Activated CD4-positive, alpha-beta T cell treated with anti-CD3 and anti-CD28 coated beads for 1 hour (primary cell): ENCODE measurements at places on chromosomes 3 and 15.
A peak's percentile ranks its signal among the peaks of the same experiment; 100 is the strongest.

GRCh38 chr15:35854316-35854715, 308.4 kb upstream of the DPH6 start:
- no peak for DNase-seq

DNA sequence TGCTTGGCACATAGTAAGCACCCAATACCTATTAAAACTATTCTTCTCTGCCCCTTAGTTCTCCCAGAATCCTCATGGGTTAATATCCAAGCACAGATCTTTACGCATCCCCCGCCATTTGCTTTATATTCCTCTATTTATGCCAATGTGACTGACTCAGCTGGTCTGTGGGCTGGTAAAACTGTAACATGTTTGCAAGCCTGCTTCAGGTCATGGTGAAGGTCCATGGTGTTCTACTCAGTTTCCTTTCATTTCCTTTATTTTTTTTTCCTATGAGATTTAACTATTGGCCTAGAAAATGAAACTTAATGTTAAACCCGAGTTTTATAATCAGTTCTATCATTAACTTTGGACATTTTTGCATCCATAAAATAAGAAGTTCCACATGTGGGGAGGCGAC, 47.0 kb downstream of the FRMD4B start:
- no peak for DNase-seq

GRCh38 chr3:71723452-71724170, 1.6 kb downstream of the EIF4E3 start:
- DNase-seq, result peak; percentile 26

- DNase-seq, result no peak
These were observed 114.9 kb downstream of the TNIK start for GRCh38 chr3:171345107-171345843.

GRCh38 chr3:175679568-175679967, 820.4 kb downstream of the NAALADL2 start:
- no peak for DNase-seq

DNA sequence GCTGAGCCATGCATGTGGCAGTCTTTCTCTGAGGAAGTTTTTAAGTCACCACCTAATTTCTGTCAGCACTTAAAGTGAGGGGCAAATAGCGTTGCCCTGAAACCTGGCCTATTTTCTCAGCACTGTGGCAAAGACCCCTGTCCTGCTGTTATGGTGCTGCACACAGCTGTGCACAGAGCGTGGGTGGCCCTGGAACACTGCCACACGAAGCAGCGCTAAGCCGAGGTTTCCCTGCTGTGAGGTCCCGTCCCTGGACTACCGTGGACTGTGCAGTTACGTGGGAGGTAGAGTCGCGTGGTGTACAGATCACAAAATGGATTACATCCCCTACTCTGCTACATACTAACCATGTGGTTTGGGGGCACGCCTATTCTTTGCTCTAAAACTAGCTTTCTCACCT, 101.6 kb upstream of the NR2E3 start:
- no peak for DNase-seq

DNA sequence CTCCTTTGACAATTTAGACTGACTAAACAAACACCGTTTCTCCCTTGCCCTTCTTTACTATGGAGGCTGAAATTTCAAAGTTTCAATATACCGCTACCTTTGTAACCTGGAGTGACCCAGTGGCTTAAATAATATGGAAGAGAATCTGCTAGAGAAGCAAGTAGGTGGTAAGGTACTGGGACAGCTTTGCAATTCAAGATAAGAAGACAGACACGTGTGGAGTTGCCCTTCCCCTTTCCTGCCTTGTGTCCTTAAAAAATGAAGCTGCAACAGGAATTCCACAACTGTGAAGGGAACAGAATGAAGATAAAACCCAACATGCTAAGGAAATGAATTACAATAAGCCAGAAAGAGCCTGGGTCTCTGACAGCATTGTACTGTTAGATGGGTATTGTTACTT, 26.4 kb downstream of the CBLB start:
- no peak for DNase-seq

DNA sequence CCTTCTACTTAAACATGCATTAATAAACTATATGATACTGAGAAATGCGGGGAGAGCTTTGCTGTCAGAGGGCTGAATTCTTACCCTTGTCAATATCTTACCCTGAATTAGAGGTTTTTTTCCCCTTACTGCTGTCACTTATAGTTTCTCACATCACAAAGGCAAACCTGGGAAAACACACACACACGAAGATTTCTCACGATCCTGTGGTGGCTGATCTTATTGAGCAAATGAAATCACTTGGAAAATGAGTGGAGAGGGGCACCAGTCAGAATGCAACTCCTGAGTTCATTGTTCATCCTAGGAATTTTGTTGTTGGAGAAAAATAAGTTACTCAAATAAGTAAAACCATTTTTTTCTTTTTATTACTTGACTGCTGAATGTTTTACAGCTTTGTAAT, 673.6 kb downstream of the EDEM1 start:
- DNase-seq, result no peak

GRCh38 chr15:73357999-73358665, 10.6 kb downstream of the HCN4 start:
- no peak for DNase-seq

DNA sequence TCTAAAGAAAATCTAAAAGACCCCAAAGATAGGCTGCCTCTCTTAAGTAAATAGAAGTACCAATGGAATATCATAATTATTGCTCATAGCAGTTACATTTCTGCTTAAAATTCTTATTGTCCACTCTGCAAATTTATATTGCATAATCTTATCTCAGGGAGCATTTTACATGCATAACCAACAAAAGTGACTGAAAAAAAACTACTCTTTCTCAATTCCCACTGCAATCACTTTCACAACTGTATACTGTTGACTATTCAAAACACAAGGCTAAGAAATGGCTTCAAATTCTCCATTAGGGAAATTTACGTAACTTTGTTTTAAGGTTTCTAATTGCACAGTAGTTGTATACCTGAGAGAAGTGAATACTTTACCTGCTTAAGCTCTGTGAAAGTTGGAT, 56.3 kb downstream of the HMG20A start:
- DNase-seq, result no peak

DNA sequence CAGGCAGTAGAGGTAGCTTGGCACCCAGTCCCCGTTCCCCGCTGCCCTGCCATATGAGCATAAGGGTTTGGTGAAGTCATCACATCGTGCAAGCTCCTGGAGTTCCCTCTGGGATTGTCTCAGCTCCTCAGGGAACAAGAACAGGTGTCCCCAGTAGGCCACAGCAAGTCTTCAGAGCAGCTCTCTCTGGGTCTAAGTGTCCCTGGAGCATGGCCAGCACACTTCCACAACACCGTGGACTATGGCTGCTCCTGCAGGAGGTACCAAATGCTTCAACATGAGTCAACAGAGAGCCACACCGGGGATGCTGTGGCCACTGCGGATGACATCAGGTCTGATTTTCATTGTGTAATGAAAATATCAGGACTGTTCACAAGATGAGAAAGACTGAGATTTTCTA, 23.1 kb downstream of the ABHD6 start:
- no peak for DNase-seq

- no peak for DNase-seq
These were observed 135.7 kb upstream of the LRRFIP2 start for GRCh38 chr3:37309921-37310665.

- no peak for DNase-seq
These were observed 247.8 kb upstream of the PEX5L start for GRCh38 chr3:180284331-180285110.

GRCh38 chr3:54437271-54437670, 314.9 kb downstream of the CACNA2D3 start:
- no peak for DNase-seq

GRCh38 chr15:46703871-46704637, 1013.3 kb upstream of the SEMA6D start:
- no peak for DNase-seq

DNA sequence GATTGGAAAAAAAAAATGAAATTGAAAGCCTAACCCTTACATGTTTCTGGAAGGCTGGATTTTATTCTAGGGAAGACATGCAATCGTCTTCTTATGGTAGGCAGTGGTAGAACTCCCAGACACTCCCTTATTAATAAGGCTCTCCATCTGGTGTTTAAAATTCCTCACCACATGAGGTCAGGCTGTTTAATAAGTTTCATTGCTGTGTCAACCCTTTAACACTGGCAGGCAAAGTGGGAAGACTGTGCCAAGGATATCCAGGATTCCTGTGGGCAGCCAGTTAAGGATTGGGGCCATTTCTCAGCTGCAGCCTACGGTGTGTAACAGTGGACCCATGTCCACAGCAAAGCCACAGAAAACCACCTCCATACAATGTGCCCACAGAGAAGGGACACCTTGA, 225.5 kb upstream of the CHRM5 start:
- no peak for DNase-seq

GRCh38 chr3:85533586-85533985, 574.8 kb downstream of the CADM2 start:
- DNase-seq, result no peak

DNA sequence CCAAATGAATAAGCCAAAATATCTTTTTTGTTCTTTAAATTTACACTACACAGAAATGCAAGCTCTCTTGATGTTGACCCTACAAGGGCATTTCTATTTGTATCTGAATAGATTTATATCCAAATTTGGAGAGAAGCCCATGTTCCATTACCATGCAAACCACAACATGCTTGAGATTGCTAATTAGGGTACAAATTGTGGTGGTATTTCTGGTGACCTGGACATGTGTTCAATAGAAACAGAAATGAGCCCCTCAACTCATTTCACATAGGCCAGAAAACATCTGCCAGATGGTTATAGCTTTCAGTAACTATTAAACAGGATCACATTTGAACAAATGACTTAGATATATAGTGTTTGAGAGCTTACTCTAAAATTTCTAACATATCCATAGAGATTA, 23.5 kb upstream of the PLSCR5 start:
- DNase-seq, result no peak

DNA sequence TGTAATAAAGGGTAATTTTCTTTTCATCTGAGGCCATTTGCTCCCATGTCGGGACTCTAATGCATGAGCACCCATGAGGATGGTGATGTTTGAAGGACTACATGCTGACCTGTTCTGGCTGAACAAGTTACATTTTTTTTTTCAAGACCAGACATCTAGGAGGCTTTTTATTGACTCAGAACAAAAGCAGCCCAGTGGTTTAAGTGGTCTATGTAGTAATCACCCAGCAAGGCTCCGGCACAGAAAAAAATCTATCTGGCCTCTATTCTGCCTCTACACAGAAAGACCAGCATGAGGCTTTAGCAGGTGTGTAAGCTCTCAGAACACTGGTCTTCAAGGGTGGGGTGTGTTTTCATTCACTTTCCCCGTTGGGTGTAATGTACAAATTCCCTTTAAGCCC, 95.1 kb upstream of the ZBED2 start:
- no peak for DNase-seq

DNA sequence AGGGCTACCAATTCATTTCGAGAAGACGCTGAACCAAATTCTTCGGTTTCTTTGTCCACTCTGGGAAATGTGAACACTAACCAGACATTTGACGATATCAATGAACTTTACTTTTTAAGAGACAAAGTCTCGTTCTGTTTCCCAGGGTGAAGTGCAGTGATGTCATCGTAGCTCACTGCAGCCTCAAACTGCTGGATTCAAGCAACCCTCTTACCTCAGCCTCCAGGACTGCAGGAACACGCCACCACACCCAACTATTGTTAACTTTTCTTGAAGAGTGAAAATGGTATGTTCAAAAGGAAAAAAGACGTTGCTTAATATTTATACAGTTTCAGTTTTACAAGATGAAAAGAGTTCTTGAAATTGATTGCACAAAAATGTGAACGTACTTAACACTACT, 30.6 kb downstream of the MB21D2 start:
- DNase-seq, result no peak

GRCh38 chr3:126752303-126753190, 48.5 kb downstream of the CHCHD6 start:
- no peak for DNase-seq

DNA sequence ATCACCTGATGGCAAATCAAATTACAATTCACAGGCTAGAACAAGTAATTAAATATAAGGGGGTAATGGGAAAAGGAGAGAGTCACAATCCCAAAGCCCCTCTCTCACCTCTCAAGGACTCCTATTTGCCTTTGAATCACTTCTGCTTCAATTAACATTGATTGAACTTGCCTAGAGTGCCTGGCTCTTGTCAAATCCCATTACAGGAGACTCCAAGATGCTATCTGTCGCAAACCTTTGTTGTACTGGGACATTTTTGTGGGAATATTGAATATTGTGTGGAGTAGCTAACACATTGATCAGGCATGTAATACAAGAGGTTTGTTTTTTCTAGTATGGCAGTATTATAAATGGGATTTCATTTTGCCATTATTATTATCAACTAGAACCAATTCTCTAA, 412.8 kb upstream of the AZI2 start:
- no peak for DNase-seq

DNA sequence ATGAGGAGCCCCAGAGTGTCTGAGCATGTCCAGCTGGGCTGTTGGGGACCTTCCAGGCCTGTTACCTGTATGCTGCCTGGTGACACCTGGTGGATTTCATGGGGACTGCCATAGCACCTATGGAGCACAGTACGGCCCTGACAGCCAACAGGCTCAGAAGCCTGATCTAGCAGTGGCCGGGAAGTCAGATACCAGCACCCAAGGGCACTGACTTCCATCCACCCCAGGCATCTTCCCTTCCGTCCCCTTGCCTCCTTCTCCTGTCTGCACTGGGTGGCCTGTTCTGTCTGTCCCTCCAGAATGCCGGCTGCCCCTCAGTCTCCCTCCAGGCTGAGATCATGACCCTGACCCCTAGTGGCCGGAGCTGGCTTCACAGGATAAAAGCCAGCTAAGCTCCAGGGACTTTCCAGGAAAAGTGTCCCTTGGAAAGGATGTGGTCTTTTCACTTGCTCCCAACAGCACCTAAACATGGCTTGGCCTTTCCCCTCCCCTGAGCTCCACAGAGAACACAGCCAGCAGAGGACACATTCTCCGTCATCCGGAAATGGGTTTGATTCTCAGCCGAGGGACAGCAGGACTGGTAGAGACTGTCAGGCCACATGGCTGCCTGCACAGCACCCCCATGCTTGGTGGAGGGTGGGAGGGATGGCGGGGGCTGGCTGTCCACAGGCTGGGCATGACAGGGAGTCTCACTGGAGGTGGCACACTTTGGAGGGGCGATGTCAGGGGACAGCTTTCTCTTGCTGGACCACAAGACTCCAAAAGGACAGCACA, 9.5 kb downstream of the RPS17 start:
- DNase-seq, result peak; percentile 53

GRCh38 chr3:113249111-113249510, 37.8 kb downstream of the BOC start:
- DNase-seq, result no peak

GRCh38 chr3:66261355-66261754, 40.6 kb downstream of the SLC25A26 start:
- no peak for DNase-seq

GRCh38 chr3:123723522-123724168, 138.8 kb upstream of the HACD2 start:
- no peak for DNase-seq
